Gastroesophageal sphincter (tissue), 4 donors: ENCODE measurements at places on chromosomes 16 and 17.

DNA sequence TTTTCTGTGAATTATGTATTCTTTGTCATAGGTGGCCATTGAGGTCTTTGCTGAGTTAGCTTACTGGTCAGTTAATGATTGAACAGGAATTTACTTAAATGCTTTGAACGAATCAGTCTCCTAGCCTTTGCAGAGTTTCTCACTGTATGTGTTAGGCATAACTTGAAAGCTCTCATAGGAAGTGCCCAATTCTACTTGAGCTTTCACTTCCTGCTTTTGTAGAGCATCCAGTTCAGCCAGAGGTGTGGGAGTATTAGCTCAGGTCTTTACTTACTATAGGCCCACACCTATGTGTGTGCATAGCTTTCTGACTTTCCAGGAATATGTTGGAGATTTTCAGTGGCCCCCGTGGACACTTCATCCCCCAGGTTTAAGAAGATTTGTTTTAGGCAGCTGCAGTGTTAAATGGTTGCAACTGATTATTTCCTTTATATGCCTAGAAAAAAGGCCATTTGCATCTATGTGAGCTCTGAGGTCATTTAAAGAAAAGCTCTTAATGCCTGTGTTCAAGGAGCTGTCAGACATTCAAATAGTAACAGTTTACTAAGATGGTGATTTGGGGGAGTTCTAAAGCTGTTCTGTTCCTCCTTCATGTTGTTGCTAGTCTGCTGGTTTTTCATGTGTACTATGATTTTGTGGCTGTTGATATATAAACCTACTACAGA, 62.3 kb downstream of the PHKB start:
- no peaks in the 10 kb centered on the region for H3K27me3 ChIP-seq
- H3K27ac ChIP-seq = no peak overlapping the region
- H3K4me1 ChIP-seq = peaks cover 10% of the 10 kb centered on the region
- H3K4me3 ChIP-seq = no peak overlapping the region
- H3K36me3 ChIP-seq = no peaks in the 10 kb centered on the region

DNA sequence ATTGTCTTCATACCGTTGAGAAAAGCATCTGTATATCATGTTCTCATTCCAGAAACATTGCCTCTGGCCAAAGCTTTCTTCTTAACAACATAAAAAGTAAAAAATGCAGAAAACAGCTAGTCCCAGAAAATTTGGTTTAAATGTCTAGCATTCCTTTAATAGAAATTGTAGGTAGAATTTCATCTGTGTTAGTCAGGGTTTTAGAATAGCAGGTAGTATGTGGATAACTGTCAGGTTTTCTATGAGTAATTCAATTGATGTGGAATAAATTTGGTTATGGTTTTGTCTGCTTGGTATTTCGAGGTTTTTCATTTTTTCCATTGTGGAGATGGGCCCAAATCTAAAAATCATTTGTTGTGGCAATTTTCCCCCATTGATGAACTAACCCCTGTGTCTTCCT, 616.7 kb downstream of the KCNJ2 start:
- no peak overlapping the region for H3K4me3 ChIP-seq
- no peaks in the 10 kb centered on the region for H3K27me3 ChIP-seq
- H3K4me1 ChIP-seq = no peaks in the 10 kb centered on the region
- ATAC-seq = no peak
- H3K36me3 ChIP-seq = no peaks in the 10 kb centered on the region

DNA sequence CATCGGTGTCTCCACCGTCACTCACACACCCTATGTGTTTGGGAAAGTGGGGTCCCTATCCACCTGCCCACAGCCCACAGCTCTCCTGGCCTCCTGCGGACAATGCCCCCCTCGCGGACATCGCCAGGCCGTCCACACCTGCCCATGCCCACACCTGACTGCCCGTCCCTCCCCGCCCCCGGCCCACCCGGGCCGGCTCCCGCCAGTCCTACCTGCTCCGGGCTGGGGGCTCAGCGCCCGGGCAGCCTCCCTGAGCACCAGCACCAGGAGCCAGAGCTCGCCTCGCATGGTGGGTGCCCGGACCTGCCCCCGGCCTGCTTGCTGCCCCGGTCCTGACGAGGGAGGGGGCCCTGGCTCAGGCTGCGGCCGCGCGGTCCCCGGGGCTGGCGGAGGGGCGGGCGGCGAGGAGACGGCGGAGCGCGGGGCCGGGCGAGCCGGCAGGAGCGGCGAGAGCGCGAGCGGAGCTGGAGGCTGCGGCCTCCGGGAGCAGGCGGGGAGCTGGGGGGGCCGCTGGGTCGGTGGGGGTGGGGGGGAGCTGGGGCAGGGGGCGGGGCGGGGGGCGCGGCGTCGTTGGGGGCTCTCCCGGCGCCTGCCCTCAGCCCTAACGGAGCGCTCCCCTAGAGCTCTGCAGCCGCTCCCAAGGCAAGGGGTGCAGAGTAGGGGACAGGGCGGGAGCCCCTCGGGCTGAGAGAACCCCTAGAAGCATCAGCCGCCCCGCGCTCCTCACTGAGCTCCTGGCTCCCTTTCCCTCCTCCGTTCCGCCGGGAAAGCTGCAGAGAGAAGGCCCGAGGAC, at the start of gene PLXDC1:
Gene PLXDC1, minus strand, starts transcription at position 488 of the 793 bp plus-strand sequence. Its CDS starts 200 bp downstream, at position 288.
- peak within 1 kb of the TSS; percentile 49 for H3K4me3 ChIP-seq
- no peak for ATAC-seq
- no peaks in the 10 kb centered on the region for H3K36me3 ChIP-seq
- H3K27ac ChIP-seq = peak within 1 kb of the TSS; percentile 65
- H3K27me3 ChIP-seq = peaks cover 34% of the 10 kb centered on the region

DNA sequence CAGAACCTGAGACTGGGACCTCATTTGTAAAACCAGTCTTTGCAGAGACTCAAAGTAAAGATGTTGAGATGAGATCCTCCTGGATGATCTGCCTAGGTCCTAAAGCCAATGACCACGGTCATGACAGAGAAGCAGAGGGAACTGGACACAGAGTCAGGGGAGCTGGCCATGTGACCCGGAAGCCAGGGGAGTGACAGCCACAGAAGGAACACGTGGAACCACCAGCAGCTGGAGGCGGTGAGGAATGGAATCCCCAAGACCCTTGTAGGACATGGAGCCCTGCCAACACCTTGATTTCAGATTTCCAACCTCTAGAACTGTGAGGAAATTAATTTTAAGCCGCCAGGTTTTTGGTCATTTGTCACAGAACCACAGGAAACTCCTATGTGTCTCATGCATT, 37.0 kb downstream of the USP22 start:
- no peak for ATAC-seq

GRCh38 chr16:11679250-11679649, 11.0 kb downstream of the SNN start:
- no peak overlapping the region for H3K4me3 ChIP-seq
- peak overlapping the region; percentile 43 for H3K27ac ChIP-seq
- ATAC-seq = peak; percentile 48

- no peaks in the 10 kb centered on the region for H3K4me1 ChIP-seq
- H3K36me3 ChIP-seq = no peaks in the 10 kb centered on the region
- peaks cover 14% of the 10 kb centered on the region for H3K27me3 ChIP-seq
- ATAC-seq = peak; percentile 10
- no peak overlapping the region for H3K4me3 ChIP-seq
- peak overlapping the region; percentile 51 for H3K27ac ChIP-seq
Measured at GRCh38 chr16:10616419-10616755, 36.0 kb upstream of the EMP2 start.

- no peaks in the 10 kb centered on the region for H3K27me3 ChIP-seq
- H3K27ac ChIP-seq = no peak overlapping the region
- peaks cover 62% of the 10 kb centered on the region for H3K36me3 ChIP-seq
Measured at GRCh38 chr16:68921637-68922036, 78.3 kb downstream of the TANGO6 start.

- H3K36me3 ChIP-seq = no peaks in the 10 kb centered on the region
- no peak for ATAC-seq
- H3K4me1 ChIP-seq = peaks cover 10% of the 10 kb centered on the region
Measured at GRCh38 chr17:82544431-82545070, 25.0 kb downstream of the FOXK2 start.

GRCh38 chr16:50006964-50007363, 18.1 kb upstream of the CNEP1R1 start:
- H3K27ac ChIP-seq = no peak overlapping the region
- H3K27me3 ChIP-seq = no peaks in the 10 kb centered on the region
- no peaks in the 10 kb centered on the region for H3K36me3 ChIP-seq
- H3K4me3 ChIP-seq = no peak overlapping the region
- ATAC-seq = no peak

DNA sequence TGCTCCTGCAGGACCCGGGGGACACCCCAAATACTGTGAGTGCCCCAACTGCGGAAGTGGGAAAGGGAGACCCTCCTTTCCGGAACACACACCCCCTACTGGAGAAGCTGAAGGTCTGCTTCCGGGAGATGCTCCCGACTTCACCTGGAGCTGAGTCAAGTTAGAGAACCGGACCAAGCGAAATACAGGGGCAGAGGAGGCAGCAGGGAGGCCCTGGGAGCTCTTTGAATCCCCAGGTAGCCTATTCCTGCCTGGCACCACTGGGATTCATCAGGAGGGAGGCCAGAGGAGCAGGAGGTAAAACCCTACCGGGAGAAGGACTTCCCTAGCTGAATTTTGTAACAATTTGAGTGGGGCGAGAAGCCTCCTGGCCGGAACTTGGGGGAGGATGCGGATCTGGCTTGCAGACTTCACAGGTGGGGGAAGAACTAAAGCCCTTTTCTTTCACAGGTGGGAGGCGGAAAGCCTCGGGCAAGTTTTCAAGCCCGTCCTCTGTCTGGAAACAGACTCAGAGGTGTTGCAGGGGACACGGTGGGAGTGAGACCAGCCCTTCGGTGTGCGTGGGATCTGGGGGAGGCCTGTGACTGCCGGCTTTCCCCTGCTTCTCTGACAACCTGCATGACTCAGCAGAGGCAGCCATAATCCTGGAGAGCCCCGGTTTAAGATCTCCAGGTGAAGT, 22.4 kb upstream of the TEKT1 start:
- ATAC-seq = no peak
- H3K27me3 ChIP-seq = peaks cover 36% of the 10 kb centered on the region
- H3K36me3 ChIP-seq = no peaks in the 10 kb centered on the region

GRCh38 chr16:80570106-80570478, 29.3 kb downstream of the DYNLRB2 start:
- no peaks in the 10 kb centered on the region for H3K4me1 ChIP-seq
- ATAC-seq = no peak
- H3K27ac ChIP-seq = no peak overlapping the region
- no peak overlapping the region for H3K4me3 ChIP-seq
- no peaks in the 10 kb centered on the region for H3K36me3 ChIP-seq

GRCh38 chr17:76752006-76752405, 14.1 kb downstream of the MFSD11 start:
- H3K27me3 ChIP-seq = no peaks in the 10 kb centered on the region
- no peak overlapping the region for H3K27ac ChIP-seq
- no peaks in the 10 kb centered on the region for H3K4me1 ChIP-seq
- no peak for ATAC-seq
- no peak overlapping the region for H3K4me3 ChIP-seq

- ATAC-seq = no peak
- peaks cover 36% of the 10 kb centered on the region for H3K4me1 ChIP-seq
- H3K36me3 ChIP-seq = no peaks in the 10 kb centered on the region
- H3K27ac ChIP-seq = peak overlapping the region; percentile 81
- H3K4me3 ChIP-seq = no peak overlapping the region
- no peaks in the 10 kb centered on the region for H3K27me3 ChIP-seq
Measured at GRCh38 chr17:29640413-29640812, 17.7 kb upstream of the CORO6 start.

- no peaks in the 10 kb centered on the region for H3K36me3 ChIP-seq
- no peaks in the 10 kb centered on the region for H3K27me3 ChIP-seq
- ATAC-seq = no peak
- H3K4me3 ChIP-seq = no peak overlapping the region
- no peak overlapping the region for H3K27ac ChIP-seq
Measured at GRCh38 chr17:19738757-19739156, 9.3 kb downstream of the ALDH3A1 start.

DNA sequence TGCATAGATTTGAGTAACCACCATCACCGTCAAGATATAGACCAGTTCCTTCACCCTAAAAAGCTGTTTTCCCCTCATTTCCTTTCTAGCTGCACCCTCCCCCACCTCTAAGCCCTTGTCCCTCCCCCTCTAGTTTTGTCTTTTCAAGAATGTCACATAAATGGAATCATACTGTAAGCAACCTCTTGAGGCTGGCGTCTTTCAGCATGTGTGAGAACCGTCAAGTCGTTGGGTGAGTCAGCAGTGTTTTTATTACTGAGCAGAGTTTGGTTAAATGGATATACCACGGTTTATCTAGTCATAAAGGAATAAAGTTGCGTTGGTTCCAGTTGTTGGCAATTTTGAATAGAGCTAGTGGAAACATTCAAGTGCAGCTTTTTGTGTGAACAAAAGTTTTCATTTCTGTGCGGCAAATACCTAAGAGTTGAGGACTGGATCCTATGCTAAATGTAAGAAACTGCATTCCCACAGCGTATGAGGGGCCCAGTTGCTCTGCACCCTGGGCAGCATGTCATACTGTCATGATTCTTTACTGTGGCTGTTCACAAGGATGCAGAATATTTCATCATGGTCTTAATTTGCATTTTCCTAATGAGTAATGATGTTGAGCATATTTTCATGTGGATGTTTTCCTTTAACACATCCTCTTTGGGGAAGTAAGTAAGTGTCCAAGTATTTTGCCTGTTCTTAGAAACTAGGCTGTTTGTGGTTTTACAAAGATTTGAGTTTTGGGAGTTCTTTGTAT, 264.3 kb downstream of the CPPED1 start:
- no peaks in the 10 kb centered on the region for H3K27me3 ChIP-seq
- ATAC-seq = no peak
- H3K4me3 ChIP-seq = no peak overlapping the region
- no peaks in the 10 kb centered on the region for H3K36me3 ChIP-seq

DNA sequence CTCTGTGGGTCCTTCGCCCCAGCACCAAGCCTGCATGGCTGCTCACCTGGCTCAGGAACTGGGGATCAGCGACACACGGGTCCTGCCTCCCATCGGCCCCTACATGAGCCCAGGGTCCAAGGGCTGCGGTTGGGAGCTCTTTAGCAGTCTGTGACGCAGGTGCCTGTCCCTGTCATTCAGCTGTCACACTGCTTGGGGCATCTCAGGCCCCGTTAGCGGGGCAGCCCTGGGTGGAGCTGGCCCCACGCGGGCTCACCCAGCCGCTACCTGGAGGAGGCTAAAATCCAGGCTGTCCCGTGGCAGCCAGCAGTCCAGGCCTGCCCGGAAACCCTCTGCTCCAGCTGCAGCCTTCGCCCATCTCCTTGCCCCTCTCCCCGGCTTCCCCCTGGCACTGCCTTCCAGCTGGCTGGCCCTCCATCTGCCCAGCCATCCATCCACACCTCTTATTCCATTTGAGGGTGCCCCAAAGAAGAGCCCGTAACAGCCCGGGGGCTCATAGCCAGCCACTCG, 3.3 kb downstream of the GCGR start:
- no peaks in the 10 kb centered on the region for H3K36me3 ChIP-seq
- ATAC-seq = no peak
- no peak overlapping the region for H3K4me3 ChIP-seq
- H3K4me1 ChIP-seq = peaks cover 11% of the 10 kb centered on the region
- peaks cover 97% of the 10 kb centered on the region for H3K27me3 ChIP-seq
- H3K27ac ChIP-seq = no peak overlapping the region

GRCh38 chr16:12245921-12246720, 269.6 kb downstream of the SNX29 start:
- H3K36me3 ChIP-seq = no peaks in the 10 kb centered on the region
- no peaks in the 10 kb centered on the region for H3K4me1 ChIP-seq
- no peak overlapping the region for H3K4me3 ChIP-seq
- H3K27me3 ChIP-seq = no peaks in the 10 kb centered on the region
- H3K27ac ChIP-seq = no peak overlapping the region
